Left lung (tissue), 14 donors: ENCODE measurements at places on chromosomes 2 and 18. TPM values are rescaled to one million over a fixed set of nuclear protein-coding genes. Genes with fewer than 3 reads are reported as not detected.

The CNGA3 gene
- polyA plus RNA-seq = not detected

The KLHL29 gene
- 2.9 TPM for polyA plus RNA-seq

DNA sequence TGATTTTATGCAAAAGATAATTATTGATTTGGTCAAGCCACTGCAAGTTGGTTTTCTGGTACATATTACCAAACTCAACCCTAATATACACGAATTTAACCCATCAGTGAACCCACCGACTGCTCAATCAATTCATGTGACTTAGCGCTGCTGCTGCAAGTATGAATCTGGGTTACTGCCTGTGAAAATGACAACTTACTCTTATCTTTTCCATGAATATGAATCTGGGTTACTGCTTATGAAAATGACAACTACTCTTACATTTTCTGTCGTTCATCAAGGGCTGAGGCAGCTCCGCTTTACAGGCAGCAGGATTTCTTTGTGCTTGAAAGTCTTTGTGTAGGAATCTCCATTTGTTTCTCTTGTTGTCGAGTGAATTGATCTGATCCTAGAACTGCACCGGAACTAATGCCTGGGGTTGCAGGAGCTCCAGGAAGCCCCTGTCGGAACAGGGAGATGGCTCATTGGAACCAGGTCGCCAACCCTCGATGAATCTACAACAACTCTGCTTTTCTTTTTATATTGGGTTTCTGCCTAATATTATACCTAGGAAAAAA, 22.1 kb upstream of the ALKAL2 start:
- H3K27me3 ChIP-seq = no peaks in the 10 kb centered on the region
- no peaks in the 10 kb centered on the region for H3K4me1 ChIP-seq
- H3K36me3 ChIP-seq = no peaks in the 10 kb centered on the region

The ZC3H15 gene
- 94.5 TPM for polyA plus RNA-seq
